HCT116 (cell line): ENCODE measurements at places on chromosomes 6 and 20. TPM values are rescaled to one million over a fixed set of nuclear protein-coding genes. Genes with fewer than 3 reads are reported as not detected.

The TREM1 gene
- 0.22 TPM for total RNA-seq

DNA sequence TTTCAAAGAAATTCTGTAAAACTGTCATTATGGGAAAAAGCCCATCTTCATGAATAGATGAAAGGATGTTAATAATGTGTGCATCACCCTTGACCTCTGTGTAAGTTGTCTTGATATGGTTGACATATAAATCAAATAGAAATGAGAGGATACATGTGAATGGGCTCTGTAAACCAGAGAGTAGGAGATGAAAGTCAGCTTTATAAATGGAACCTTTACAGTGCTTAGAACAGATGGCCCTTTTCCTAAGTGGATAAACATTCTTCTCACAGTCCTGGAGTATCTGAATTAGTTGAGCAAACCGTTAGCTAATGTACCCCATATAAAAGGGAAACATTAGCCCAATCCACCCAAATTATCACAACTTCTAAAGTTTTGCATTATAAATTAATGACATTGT is 57.5 kb downstream of the MYLK4 start:
- DNase-seq: no peak

The TMEM244 gene
- not detected for total RNA-seq

DNA sequence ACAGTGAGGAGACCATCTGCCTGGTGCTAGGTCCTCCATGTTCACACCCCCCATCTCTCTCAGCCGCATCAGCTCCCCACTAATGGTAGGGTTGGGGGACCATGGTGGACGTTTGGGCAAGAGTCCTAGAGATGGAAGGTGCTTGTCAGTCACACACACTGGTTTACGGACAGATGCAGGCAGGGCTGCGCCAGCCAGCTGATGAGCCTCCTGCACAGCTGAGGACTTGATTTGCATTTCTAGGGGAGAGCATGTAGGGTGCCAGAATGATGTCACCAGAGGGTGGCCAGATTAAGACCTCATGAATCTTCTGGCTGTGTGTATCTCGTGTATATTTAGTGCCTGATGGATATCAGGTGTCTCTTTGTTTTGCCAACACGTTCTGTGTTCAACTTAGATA is 28.6 kb downstream of the CST8 start:
- DNase-seq: no peak

The HTR1E gene
- total RNA-seq: not detected

DNA sequence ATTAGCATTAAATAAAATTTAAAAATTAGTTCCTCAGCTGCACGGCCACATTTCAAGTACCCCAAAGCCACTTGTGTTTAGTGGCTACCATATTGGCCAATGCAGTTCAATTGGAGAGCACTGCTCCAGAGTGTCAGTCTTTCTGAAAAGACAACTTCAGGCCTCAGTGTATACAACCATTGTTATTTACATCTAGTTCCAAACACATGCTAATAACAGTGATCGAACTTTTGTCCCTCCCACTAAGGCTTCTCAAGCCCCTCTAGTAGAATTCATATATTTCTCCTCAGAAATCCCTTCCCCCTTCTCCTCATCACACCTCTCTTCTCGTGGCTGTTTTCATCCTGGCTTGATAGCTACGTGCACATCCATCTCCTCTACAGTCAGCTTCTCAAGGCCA is 32.9 kb downstream of the HIVEP2 start:
- no peak for DNase-seq

DNA sequence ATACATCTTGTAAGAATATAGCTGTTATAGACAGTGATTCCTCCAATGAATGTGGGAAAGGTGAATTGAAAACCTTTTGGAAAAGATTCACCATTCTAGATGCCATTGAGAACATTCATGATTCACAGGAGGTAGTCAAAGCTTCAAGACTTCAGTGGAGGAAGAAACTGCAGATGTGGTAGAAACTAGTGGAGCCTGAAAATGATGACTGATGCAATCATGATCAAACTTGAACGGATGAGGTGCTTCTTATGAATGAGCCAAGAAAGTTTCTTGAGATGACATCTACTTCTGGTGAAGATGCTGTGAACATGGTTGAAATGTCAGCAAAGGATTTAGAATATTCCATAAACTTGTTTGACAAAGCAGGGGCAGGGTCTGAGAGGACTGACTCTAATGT is 66.7 kb upstream of the C6orf118 start:
- no peak for DNase-seq

- DNase-seq: no peak
Measured at GRCh38 chr20:11101696-11102095, 427.9 kb upstream of the JAG1 start.

The FAM162B gene
- total RNA-seq: not detected

- no peak for DNase-seq
Measured at GRCh38 chr6:116476002-116476678, 15.0 kb downstream of the CALHM6 start.

The CCND3 gene
- total RNA-seq: 26.6 TPM

GRCh38 chr6:193180-193579 is 99.1 kb upstream of the DUSP22 start:
- no peak for DNase-seq

DNA sequence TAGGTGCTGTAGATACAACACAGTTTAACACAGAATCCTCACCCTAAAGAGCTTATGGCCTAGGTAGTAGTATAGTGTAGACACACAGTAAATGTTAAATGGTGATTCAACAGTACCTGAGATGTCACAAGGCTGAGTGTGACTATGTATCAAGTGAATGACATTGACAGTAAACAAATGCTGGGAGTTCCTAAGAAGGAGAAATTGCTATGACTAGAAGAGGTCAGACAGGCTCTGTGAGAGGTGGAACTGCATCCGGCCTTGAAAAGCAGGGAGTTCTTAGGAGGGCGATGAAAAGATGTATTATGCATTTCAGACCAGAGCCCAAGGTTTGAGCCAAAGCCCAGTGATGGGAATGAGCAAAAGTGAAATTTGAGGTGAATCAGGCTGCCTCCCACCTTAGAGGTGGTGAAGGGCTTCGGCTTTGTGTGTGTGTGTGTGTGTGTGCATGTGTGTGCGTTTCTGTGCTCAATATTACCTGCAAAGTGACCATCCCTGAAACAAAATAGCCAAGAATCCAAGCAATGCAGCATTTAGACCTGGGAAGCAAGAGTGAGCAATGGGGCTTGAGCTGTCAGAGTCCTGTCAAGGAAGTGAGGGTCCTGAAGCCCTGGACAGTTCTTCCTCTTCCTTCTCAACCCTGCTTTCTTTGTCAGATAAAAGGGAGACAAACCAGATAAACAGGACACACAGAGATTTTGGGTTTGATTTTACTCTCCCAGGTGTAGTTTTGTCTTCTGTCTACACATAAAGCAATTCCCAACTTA is 32.3 kb upstream of the CITED2 start:
- no peak for DNase-seq

DNA sequence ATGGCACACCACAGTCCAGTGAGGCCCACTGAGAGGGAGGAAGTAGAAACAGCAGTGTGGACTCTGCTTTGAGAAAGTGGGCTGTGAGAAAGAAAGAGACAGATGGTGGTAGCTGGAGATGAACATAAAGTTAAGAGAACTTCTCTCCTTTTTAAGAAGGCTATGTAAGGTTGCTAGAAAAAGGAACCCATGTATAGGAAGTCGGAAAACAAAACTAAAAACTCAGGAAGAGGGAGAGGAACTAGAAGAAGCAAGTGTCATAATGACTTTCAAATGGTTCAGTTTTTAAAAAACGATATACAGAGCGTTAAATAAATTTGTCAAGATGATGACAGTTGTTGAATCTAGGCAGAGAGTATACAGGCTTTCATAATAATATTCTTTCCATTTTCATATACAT is 25.4 kb upstream of the GMNN start:
- DNase-seq: no peak

- DNase-seq: peak; percentile 3
Measured at GRCh38 chr6:157075549-157076450, 247.5 kb downstream of the TMEM242 start.

GRCh38 chr6:114033606-114034005 is 62.7 kb upstream of the HDAC2 start:
- no peak for DNase-seq

DNA sequence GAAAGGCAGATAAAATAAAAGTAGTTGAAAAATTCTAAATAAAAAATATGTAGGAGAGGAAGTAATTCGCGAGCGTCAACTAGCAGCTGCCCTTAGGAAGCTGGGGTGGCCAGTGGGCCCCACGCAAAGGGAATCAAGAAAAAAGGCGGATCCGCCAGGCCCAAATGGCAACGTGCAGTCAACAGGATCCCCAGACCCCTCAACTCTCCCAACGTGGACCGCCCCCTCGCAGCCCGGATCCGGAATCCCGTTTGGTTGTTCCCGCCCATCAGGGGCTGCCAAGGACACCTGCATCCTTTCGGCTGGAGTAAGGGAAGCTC is 296 bp downstream of the DZANK1 start:
- DNase-seq: no peak

DNA sequence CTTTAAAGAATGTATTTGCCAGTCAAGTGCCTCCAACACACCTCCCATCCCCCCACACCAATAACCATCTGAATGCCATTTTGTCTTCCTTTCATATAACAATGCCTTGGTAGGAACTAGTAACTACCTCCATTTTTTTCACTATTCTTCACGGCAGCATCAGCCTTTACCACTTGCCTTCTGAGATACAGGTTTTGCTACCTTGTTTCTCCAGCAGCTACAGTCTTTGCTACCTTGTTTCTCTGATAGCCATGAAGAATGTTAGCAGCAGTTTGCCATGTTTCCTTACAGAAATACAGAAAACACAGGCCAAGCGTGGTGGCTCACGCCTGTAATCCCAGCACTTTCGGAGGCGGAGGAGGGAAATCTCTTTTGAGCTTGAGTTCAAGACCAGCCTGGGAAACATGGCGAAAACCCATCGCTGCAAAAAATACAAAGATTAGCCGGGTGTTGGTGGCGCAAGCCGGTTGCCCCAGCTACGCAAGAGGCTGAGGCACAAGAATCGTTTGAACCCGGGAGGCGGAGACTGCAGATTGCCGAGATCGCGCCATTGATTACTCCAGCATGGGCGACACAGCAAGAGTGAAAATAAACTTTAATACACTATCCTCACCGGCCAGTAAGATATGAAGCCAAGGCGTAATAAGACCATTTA is 100.9 kb downstream of the HFE start:
- DNase-seq: peak; percentile 39

The RMND1 gene
- 28.0 TPM for total RNA-seq

DNA sequence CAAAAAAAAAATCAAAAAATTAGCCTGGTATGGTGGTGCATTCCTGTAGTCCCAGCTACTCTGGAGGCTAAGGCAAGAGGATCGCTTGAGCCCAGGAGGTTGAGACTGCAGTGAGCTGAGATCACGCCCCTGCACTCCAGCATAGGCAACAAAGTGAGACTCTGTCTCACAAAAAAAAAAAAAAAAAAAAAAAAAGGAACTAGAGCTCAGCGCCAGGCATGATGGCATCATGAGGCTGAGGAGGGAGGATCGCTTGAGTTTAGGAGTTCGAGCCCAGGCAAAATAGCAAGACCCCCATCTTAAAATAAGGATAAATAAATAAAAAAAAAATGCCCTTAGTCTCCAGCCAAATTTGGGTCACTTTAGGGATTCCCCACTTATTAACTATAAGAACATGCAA is 40.4 kb upstream of the PIM1 start:
- DNase-seq: no peak

The TRIM31 gene
- not detected for total RNA-seq

DNA sequence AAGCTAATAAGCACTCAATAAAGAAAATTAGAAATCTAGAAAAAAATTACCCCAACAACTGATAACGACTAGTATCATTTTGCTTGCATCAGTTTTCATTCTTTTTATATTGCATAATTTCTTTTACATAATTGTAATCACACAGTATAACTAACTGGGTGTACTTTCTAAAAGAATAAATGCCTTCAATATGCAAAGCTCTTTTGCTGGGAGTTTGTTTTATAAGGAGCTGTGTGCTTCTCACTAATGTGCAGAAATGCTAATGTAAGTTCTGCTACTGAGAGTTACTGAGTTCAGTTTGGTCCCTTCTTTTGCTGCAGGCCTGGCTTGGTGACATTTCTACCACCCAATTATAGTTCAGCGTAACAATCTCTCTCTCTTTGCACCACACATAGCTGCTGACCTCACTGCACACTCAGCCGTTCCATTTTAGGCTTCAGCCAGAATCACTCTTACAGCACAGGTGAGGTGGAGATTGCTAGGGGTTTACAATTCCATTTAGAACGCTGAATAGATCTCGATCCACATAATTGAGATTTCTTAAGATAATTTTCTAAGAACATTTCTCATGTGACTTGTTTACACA is 20.9 kb upstream of the KLHL31 start:
- DNase-seq: no peak

DNA sequence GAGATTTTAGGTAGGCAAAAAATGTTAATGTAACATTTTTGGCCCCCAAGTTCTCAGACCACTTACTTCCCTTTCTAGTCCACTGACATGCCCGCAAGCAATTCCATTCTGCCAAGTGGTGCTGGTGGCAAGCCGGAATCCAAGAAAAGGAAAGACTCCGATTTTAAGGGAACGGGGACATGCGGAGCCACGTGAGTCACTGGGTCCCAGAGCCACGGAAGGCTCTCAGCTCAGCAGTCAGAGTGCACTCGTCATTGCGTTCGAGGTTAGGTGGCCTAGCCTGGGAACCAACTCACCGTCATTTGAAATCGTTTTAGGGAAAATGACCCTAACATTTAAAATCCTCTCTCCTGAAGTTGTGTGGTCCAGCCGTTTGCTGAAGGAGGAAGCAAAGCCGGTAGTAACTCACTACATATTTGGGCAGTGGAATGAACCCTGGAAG is 711 bp upstream of the SIRT5 start:
- peak; percentile 18 for DNase-seq

- no peak for DNase-seq
Measured at GRCh38 chr20:4127344-4127743, 112.0 kb upstream of the RNF24 start.

The CLVS2 gene
- total RNA-seq: not detected

- DNase-seq: no peak
Measured at GRCh38 chr20:48623176-48623905, 204.5 kb downstream of the PREX1 start.

DNA sequence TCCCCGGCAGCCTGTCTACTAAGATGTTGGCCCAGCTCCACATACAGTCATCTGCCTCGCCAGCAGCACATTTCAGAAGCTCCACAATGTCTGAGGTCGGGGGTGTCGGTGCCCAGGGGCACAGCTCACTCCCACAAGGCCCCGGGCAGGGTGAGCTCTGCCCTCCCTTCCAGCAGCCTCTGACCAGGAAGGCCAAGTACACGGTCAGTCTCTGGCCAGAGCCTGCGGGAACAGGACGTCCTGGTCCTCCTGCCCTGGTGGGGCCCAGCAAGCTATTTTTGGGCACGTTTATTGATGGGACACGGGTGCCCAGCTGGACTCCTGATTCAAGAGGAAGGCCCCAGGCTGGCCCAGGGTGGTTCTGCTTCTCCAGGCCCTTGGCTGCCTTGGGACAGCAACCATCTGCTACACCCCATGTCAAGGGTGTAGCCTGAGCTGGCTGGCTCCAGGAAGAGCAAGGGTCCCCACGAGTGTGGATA is 114.9 kb upstream of the PTPN1 start:
- DNase-seq: no peak

The GJA10 gene
- not detected for total RNA-seq
